ENCODE measurements at places on chromosomes 7 and 10.

GRCh38 chr7:73978661-73979563 is 49.1 kb upstream of the ELN start:
- DNase-seq: peak; percentile 52

GRCh38 chr10:18501198-18501597 is 150.2 kb downstream of the NSUN6 start:
- peak; percentile 9 for DNase-seq

- DNase-seq: peak; percentile 52
Measured at GRCh38 chr10:114068054-114068707, 24.5 kb downstream of the ADRB1 start.

- no peak for DNase-seq
Measured at GRCh38 chr10:132839061-132839460, 53.1 kb upstream of the NKX6-2 start.

DNA sequence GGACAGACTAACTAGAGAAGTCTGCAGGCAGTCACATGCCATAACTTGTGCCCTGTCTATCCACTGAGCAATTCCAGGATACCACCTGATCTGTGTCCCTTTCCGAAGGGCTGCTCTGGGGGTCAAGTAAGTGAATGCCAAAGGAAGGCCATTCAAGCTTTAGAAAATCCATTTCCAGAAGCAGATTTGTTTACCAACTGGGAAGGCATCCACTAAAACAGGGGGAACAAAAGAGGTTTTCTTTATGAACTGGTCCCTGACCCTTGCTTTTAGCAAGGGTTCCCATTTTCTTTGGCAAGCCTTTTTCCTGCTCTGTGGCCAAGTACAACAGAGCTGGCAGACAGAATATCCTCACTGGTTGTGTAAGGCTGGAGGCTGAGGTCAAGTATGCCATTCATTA is 36.5 kb downstream of the ITPRID1 start:
- DNase-seq: no peak

DNA sequence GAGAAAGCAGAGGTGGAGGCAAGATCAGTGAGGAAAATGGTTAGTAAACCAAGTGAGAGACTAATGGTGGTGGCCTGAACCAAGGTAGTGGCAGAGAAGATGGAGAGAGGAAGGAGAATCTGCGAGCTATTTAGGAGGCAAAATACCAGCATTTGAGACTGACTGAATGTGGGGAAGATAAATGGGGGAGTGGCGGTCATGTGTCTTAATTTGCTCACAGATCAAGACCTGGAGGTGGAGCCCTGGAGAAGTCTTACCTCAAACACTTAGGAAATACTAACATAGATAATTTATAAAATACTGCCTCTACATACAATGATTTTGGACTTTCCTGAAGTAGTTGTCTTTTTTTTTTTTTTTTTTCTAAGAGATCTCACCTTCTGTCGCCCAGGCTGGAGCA is 34.7 kb downstream of the ICA1 start:
- DNase-seq: no peak

- no peak for DNase-seq
Measured at GRCh38 chr7:20438694-20439376, 108.1 kb downstream of the ITGB8 start.

- peak; percentile 67 for DNase-seq
Measured at GRCh38 chr7:130721486-130722277, 12.3 kb downstream of the KLF14 start.

DNA sequence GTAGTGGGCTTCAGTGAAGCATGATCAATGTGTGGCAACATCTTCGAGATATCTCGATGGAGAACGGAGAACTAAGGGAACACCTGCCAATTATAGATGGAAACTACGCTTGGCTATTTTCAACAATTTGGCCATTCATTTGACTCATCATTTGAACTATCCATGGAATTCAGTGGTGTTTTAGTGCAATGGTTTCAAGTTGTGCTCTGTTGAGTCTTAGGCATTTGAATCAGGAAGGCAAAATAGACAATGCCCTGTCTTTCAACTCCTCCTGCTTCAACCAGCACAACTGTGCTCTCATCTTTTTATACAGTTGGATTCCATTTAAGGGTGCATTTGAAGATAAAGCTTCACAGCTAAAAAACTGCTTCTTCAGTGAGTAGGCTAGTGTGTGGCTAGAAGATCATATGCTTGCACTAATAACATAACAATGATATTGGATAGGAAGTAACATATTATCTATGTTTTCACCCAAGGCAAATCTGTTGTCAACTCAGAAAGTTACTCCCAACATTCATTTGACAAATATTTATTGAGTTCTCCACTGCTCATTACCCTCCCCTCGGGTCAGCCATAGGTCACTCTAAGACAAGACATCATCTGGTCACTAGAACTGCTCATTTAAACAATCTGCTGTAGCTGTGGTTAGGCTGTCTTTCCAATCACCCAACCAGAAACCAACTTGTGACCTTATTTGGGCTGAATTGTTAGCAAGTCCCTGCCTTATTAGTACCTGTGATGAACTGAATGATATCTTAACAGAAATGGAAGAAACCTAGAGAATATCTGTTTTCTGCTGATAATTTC is 314.1 kb upstream of the SP4 start:
- no peak for DNase-seq

GRCh38 chr10:78435484-78436221 is 402.0 kb downstream of the RPS24 start:
- no peak for DNase-seq

- DNase-seq: no peak
Measured at GRCh38 chr7:44325201-44325671, at the start of gene CAMK2B. CAMK2B (minus strand) TSS chr7:44325594; CDS start chr7:44325421, 173 bp downstream.

DNA sequence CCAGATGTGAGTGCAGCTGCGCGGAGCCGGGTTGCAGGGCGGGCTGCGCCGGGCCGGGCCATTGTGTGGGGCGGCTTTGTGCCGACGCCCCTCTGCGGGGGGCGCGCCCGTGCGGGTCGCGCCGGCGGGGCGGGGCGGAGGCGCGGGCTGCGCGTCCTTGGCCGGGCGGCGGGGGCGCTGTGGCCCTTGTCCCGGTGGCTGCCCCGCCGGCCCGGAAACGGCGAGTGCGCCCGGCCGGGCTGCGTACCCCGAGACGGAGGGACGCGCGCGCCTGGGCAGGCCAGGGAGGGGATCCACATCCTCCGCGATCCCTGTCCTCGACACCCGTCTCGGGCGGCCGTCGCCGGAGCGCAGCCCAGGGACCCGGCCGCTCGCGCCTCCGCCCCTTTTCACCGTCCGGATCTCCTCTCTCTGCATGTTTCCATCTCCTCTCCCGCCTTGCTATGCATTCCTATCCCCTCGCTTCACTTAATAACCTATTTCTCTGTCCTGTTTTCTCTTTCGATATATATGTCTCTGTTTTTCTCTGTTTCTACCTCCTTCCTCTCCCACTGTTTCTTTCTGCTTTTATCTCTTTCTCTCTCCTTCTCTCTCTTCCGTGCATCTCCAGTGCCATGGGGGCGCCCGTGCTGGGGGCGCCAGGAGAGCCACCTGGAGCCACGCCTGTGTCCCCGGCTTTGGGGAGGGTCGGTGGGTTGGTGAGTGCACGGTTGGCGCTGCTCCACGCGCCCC is 765 bp downstream of the PFKFB3 start:
- DNase-seq: peak; percentile 50
